ENCODE measurements at places on chromosomes 2 and 18. TPM values are rescaled to one million over a fixed set of nuclear protein-coding genes. Genes with fewer than 3 reads are reported as not detected.

CPLX4 gene
- total RNA-seq = not detected

TUBA3E gene
- not detected for total RNA-seq

CAPN14 gene
- 0.69 TPM for total RNA-seq

SLC30A3 gene
- 2.1 TPM for total RNA-seq

Measured in diencephalon (tissue), 1 donor.